CD4-positive, alpha-beta T cell treated with Interleukin-15 for 1 hour (primary cell): ENCODE measurements at places on chromosomes 5 and 9.

DNA sequence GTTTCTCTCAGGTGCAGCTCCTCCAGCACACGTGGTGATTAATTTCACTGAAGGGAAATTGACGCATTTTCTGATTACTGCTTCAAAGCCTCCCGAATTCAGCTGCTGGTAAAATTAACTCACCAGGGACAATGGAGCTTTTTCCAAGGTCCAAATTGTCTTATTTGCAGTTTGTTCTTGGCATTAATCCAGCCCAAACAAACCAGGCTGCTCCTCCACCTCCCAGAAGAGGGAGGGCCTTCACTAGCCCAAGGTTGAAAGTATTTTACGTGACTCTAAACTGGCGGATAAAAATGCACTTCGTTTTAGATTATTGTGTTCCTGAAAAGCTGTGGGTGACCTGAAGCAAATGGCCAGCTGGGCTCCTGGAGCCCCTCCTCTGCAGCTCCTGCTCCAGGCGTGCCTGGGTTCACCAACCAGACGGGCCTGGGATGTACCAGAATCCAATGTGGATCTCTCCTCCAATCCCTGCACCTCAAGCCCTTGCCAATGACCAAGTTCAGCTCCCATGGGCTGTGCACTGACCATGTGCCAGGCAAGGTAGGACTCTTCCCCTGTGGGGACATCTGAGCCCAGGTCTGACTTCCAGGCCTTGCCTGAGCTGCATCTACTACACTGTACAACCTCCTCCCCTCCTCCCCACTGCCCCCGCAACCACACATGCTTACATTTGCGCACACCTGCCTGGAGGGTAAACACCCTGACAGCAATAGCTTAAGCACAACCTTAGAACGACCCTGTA is 193.4 kb downstream of the CDK5RAP2 start:
- DNase-seq: no peak

GRCh38 chr9:134189470-134190231 is 25.3 kb upstream of the RNU6ATAC start:
- peak; percentile 11 for DNase-seq

GRCh38 chr9:94779693-94780290 is 53.3 kb downstream of the AOPEP start:
- no peak for DNase-seq

DNA sequence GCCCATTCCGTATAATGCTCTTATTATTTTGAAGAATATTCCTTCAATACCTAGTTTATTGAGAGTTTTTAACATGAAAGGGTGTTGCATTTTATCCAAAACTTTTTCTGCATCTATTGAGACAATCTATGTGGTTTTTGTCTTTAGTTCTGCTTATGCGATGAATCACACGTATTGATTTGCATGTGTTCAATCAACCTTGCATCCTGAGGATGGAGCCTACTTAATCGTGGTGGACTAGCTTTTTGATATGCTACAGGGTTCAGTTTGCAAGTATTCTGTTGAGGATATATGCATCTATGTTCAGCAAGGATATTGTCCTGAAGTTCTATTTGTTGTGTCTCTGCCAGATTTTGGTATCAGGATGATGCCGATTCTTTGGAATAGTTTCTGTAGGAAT is 1070.3 kb upstream of the CDH18 start:
- DNase-seq: no peak

DNA sequence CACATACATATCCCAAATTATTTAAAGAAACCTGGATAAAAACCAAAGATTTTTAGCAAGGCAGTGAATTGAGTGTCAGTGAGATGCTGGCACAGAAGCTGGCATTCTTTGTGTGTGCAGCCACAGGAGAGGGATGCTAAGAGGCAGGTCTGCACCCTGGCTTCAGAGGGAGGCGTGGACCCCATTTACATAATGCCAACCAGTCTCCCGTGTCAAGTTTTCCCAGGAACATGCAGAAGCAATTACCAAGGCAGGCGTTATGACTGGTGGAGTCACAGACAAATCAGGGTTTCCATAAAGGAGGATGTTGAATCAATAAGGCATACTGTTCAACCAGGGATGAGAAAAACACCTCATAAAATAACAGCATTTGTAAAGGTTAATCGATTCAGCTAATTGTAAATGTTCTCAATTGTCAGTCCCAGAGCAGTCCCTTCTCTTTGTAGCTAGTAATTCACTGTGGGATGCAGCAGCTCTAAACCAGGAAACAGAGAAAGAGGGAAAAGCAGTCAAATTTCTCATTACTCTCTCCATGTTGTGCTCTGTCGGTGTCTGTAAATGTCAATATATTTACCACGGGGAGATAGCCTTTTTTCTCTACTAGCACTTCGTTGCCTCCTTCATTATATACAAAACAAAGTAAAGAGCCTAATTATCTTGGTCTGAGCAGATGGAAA is 452.4 kb upstream of the GRAMD2B start:
- DNase-seq: no peak

DNA sequence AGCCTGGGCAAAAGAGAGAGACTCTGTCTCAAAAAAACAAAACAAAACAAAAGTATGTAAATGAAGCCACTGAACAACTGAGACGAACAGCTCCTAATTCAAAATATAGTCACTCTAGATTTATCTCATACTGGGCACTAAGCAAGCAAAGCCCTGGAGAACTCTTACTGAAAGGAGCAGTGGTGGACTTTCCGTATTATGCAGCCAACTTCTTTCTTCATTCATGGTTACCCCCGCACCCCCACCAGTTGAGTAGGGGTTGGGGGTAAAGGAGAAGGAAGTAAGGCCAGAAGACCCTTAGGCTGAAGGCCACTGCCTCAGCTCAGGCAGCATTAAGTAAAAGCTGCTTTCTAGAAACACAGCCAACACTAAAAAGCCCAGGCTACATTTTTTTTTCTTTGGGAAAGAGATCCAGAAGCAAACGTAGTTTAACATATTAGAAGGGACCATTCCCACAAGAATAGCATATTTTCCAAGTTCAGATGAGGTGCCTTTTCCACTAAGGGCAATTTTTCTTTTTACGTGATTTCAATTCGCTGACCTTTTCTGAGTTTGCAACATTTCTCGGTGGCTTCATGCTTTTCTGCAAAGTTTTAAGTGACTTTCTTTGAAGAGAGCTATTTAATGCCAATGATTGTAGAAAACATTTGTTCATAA is 55.3 kb downstream of the MAPKAP1 start:
- no peak for DNase-seq

DNA sequence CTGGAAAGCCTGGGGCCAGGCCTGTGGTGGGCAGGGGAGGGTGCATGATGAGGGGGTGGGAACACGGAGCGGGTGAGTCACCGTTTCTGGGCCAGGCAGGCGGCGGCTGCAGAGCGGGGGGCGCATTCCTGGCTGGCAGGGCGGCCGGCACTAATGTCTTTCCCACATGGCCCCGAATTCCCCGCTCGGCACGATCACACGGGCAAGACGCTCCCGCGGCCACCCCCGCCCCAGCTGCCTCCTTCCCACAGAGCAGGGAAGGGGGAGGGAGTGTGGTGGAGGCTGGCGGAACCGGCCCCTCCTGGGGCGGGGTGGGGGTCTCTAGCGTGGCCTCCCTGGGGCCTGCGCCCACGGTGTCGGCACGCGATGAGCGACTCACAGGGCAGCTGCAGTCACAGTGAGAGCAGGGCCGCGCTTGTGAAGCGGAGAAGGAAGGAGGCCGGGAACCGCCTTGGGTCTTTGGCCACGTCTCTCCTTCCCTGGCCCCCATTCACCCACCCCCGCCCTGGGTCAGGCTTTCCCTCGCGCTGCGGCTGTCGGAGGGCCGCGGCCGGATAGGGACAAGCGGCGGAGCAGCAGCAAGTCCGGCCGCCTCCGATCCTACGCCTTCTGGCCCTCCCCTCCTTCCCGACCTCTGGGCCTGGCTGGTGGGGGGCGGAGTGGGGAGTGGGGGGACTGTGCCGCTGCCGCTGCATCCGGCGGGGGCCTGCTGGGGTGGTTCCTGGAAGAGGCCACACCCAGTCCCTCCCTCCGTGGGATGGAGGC is 48.9 kb downstream of the CXXC5 start:
- DNase-seq: peak; percentile 35

GRCh38 chr5:58974601-58975000 is 391.7 kb downstream of the RAB3C start:
- DNase-seq: no peak

DNA sequence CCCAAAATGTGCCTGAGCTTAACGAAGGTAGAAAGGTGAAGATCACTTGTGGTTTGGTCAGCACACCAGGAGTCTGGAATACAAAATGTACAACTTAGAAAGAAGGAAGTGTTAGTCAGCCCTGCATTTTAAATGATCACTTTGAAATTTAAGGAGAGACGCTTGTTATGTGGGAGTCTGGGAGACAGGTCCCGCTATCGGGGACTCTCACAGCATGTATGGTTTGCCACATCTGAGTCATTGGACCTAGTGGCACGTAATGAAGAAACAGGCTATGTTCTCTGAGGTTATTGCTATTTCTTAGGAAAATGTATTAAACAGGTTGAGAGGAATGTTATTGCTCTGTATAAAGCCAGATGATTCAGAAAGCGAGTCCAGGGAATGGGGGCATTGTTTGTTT is 2362.5 kb upstream of the WWC1 start:
- no peak for DNase-seq

DNA sequence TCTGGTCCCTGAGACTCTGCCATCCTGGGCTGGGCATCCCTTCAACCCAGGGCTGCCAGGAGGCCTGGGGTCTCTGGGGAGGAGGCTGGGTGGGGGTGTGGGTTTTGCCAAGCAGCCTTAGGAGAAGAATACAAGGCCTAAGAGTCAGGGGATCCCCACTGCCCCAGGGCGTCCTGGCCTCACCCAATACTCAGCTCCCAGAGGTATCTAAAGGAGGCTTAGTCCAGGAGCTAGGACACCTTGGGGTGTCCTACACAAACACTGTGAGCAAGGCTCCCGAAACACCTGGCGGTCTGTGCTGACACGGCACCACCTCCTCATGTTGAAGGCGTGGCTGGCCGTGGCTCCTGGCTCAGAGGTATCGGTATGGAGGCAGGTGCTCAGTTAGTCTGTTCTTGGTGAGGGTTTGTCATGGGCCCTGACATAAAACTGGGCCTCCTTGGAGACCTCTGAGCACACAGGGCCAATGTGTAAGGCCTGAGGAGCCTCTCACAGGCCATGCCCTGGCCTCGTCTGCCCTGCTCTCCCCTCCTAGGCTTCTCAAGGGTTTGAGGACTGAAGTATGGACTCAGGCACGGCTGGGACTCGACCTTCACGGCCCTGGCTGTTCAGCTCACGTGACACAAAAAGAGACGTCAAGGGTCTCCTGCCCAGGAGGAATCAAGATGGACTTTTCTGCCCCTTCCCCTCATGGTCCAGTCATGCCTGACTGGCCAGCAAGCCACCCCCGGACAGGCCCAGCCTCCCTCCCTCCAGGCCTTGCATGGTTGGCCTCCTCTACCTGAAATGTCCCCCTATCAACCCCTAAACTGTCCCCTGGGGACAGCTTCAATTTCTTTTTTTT is 277.3 kb downstream of the FSTL4 start:
- DNase-seq: no peak

- no peak for DNase-seq
Observed at GRCh38 chr5:15533129-15533893, 33.3 kb downstream of the FBXL7 start.

- no peak for DNase-seq
Observed at GRCh38 chr5:108521011-108521700, 139.3 kb upstream of the FBXL17 start.

DNA sequence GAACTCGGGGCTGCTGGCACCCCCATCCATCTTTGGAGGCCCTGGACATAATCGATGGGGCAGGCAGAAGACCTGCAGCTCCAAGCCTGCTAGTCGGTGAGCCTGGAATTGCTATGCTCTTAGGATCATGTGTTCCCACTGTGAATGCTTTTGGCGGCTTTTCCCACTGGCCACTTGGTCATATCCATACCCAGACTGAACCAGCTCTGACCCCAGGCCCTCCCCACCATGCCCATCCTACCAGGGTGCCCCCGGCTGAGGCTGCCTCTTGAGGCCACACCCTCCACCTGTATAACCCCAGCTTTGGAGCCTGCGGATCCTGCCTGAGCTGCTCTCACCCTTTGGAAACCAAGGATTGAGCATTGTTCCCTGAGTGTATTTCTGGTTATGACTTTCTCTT is 113.5 kb downstream of the TENT4A start:
- DNase-seq: no peak

DNA sequence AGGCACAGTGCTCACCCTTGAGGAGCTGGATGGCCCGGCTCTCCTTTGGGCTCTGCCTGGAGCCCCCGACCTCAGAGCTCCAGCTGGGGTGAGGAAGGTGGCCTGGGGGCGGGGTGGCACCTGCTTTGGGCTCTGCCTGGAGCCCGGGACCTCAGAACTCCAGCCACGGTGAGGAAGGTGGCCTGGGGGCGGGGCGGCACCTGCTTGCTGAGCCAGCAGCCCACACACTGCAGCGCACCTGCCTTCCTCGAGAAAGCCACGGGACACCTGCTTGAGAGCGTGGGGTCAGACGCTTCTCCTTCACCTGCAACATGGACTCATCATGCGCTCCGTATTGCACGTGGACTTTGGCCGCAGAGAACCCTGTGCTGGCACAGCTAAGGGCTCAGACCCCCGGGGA is 51.8 kb downstream of the IRX2 start:
- no peak for DNase-seq

- DNase-seq: no peak
Observed at GRCh38 chr9:113611461-113612215, 148.1 kb downstream of the RGS3 start.

GRCh38 chr9:71609448-71609830 is 158.9 kb downstream of the CEMIP2 start:
- no peak for DNase-seq

GRCh38 chr9:71911908-71912335 is 483 bp downstream of the C9orf85 start:
- no peak for DNase-seq

DNA sequence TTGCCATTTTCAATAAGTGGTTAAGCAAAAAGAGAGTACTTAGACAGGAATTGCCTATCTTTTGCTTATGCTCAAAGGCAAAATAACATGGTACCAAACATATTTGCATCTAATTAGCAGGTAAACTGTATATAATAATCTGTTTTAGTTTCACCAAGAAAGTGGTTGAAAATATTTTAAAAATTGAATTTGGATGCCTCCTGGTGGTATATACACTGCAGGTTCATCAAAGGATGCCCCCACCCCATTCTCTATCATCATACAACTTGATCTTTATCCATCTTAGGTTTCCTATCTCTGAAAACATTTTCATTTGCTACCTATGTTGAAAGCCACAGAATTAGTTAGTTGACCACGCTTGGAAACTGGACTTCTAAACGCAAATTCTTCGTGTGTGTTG is 47.0 kb upstream of the MROH2B start:
- no peak for DNase-seq

DNA sequence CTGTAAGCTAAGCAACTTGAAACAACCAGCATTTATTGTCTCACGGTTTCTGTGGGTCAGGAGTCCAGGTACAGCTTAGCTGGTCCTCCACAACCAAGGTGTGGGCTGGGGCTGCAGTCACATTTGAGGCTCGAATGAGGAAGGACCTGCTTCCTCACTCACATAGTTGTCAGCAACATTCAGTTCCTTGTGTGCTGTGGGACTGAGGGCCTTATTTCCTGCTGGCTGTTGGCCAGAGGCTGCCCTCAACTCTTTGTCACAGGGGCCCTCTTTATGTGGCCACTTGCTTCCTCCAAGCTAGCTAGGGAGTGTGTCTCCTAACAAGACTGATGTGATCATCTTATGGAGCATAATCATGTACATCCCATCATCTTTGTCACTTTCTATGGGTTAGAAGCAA is 29.2 kb upstream of the SEMA4D start:
- peak; percentile 65 for DNase-seq
